ENCODE measurements at places on chromosomes 7 and 10.

DNA sequence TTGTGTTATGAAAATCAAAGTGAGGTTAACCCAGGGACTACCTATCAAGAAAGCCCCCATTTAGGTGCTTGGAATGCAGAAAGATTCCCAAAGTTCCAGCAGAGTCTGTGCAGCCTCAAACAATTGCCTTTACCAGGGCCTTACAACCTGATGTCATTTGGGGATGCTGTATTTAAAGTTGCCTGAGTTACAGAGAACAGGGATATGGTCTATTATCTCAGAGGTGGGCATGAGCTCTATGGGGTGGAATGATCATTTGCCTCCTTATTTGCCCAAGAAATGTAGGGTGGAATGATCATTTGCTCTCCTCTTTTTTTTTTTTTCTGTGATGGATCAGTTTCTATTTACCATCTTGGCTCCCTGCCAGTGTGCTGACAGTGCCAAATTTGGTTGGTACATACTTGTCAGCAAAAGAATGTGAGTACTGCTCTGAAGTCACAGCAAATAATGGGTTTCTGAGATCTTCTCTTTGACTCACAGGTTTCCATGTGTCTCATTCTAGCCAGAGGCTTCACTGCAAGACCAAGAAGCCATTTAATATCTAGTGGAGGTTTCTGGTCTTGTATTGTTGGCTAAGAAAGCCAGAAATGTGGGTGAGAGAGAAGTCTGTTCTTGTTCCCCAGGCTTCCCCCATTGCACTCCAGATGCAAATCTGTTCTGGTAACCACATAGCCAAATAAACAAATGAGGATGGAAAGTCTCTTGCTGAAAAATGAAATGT, 45.5 kb upstream of the ZNRF2 start:
- no peak for DNase-seq

DNA sequence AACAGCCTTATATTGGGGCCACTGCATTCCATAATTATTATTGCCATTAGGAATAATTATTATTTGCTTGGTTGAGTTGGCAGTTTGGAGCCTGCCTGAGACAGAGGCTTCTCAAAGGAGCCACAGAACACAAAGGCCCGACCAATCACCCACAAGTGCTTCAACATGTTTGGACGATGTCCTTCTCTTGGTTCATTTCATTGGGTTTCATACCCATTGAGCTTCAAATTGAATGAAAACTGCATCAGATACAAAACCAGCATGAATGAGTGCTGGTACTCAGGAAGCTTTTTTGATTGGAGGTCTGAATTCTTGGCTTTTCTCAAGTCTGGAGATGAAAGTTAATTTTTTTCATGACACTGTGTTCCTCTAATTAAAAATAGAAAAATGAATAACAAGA, 168.3 kb downstream of the CREB5 start:
- DNase-seq: no peak

GRCh38 chr7:47283497-47284131, 298.3 kb downstream of the TNS3 start:
- DNase-seq: no peak

DNA sequence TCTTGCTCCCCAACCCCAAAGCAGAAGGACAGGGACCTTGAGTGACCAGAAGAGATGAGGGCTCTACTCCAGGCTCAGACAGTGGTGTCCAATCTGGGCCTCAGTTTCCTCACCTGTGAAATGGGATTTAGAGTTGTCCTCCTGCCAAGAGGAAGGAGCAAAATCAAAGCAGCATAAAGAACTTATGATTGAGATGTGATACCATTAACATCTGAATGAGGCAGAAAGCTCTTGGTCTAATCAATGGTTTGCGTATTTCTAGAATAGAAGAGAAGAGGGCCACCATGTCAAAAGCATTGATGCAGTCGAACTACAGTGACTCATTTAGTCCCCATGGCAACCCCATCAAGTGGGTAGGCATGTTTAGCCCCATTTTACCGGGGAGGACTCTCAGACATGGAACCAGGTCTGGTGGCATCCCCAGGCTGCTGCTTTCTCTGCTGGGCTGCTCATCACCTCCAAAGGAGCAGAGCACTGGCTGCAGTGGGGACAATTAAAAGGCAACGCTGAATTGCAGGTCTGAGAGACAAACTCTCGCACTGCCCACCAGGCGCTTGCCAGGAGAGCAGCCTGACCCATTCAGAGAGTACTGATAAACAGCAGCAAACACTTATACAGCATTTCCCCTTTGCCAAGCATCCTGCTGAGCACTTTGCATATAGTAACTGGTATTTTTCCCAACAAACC, 175.9 kb downstream of the NEURL1 start:
- DNase-seq: no peak

DNA sequence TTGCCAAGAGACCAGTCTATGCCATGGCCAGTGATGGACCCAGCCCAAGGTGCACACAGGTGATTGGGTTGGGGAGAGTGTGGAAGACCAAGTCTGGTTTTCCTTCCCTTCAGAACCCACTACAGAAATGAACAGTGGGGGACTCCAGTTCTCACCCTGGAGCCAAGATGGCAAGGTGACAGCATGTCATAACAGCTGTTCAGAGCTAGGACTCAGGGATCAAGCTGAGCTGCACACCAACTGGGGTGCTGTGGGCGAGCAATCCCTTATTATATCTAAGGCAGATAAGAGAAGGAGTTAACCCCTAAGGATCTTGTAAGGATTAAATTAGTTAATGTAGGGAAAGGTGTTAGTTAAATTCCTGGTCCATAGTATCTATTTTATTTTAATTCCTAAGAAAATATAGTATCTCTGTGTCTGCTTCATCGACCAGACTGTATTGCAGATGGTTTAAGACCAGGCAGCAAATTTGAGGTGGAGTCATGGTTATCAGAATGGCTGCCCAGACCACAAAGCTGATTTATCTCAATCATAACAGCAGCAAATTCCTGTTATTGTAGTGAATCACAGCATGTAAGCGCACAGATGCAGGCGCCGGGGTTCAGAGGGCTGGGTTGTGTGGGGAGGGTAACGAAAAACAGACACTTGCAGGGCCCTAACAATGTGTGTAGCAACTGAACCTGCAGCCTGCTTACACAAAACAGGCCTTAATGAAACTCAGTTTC, 208.7 kb upstream of the ZNF32 start:
- DNase-seq: no peak

GRCh38 chr10:108791794-108792474, 1131.4 kb downstream of the XPNPEP1 start:
- DNase-seq: no peak

DNA sequence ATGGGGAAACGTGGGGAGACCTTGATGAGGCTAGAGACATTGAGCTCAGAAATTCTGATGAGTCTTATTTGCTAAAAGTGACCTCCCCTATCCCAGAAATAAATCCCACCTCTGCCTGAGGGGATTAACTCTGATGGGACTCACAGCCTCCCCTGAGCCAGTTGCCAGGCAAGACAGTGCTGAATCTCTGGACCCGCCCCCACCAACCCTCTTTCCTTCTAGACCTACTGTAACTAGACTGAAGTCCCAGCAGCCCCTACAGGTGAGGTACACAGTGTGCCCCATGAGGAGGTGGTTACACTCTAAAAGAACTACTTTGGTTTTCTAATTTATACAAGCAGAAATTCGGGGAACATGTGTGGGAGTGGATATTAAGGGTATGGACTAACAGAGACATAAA, 42.9 kb downstream of the PTPRE start:
- no peak for DNase-seq

- no peak for DNase-seq
These were observed 61.7 kb downstream of the FAM107B start for GRCh38 chr10:14712991-14713424.

GRCh38 chr10:3773460-3774017, 11.5 kb downstream of the KLF6 start:
- DNase-seq: no peak

- DNase-seq: no peak
These were observed 22.7 kb downstream of the SSC4D start for GRCh38 chr7:76386691-76387260.

GRCh38 chr7:36045326-36045725, 107.7 kb upstream of the EEPD1 start:
- no peak for DNase-seq

GRCh38 chr10:69345402-69345801, 67.1 kb downstream of the HK1 start:
- DNase-seq: no peak

DNA sequence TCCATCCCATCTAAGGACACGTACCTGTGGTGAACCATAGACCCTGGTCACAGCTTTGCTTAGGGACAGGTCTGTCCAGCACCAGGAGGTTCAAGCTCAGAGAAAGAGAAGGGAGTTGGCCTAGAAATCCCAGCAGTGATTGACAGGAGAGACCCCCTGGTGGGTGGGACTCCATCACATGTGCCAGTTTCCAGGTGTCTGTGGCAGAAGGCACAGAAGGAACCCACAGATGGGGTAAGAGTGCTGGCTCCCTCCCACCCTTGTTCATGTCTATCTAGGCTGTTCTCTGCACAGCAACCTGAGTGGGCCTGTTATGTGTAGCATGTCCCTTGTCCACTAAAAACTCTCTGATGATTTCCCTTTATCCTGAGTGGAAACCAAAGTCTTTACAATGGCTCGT, 54.0 kb upstream of the GRB10 start:
- no peak for DNase-seq

DNA sequence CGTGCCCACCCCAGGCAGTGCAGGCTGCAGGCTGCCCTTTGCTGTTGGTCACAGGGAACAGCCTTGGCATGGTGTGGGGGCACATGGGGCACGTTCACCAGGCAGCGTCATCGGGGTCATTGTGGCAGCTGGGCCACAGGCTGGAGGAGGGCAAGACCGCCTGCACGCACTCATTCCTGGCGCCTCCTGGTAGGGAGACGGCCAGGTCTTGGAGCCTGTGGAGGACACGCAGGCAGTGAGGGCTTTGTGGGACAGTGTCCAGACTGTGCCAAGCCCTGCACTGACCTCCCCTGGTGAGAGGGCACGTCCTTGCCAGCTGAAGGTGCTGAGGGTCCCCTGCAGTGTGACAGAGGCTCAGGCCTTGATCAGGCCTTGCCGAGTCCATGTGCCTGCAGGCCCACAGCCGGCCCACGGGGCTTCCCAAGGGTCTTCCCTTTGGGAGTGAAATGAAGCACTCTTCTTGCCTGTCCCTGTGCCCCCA, 76.4 kb downstream of the NKX6-2 start:
- DNase-seq: no peak

DNA sequence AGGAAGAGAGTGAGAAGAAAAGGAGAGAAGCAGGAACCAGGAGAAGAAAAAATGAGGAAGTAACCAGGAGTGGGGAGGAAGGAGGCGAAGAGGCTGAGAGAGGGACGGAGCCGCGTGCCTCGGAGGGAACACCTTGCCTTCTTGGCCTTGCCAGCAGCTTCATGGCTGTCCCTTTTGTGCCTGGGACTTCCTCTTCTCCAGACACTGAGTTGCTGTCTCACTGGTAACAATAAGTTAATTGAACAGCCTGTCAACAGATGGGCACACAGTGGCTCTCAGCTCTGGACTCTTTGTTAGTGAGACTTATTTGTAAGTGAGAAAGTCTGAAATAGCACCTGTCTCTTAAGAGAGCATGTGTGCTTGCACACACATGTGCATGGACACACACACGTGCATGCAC, 83.2 kb downstream of the GATA3 start:
- peak; percentile 46 for DNase-seq

DNA sequence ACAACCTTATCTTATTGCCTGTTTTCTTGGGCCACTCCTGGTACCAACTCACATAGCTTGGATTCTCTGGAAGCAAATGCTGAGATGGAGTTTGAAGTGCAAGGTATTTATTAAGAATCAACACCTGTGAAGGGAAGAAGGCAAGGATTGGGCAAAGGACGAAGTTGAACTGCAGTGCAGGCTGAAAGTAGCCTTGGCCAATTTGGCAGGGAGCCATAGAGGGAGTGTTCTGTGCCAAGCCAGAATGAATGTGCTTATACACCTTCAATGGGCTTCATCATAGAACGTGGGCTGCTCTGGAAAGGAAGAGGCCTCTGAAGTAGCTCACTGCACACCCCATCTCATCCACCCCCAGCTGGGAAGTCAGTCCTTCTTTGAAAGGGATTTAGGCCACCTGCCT, 79.8 kb upstream of the IFRD1 start:
- DNase-seq: no peak

DNA sequence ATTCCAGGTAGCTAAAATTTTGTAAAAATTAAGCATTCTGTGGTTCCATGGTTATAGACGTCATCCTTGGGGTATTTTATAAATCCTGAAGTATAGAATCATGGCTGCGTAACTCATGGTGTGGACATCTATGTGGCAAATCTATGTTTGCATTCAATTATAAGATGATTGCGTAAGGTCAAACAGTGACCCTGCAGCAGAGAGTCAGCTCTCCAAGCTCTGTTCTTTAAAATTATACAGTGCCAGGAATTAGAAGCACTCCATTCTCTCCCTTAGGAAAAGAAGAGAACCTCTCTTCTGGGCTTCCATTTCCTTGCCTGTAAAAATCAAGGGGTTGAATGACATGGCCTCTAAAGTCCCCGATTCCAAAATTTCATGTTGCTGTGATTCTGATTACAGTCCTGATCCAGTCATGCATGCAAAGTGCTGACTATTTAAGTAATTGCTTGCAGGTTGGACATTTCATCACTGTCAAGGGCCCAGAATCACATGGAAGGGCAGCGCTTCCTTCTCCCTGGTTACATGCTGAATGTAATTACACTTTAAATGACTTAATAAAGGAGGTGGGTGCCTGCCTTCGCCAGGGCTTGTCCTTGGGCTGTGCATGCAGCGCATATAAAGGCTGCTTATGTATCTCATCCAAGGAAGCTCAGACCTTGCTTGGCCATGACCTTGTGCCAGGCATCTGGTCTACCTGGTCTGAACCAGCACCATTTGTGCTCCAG, 550.7 kb downstream of the TYW1 start:
- DNase-seq: no peak

DNA sequence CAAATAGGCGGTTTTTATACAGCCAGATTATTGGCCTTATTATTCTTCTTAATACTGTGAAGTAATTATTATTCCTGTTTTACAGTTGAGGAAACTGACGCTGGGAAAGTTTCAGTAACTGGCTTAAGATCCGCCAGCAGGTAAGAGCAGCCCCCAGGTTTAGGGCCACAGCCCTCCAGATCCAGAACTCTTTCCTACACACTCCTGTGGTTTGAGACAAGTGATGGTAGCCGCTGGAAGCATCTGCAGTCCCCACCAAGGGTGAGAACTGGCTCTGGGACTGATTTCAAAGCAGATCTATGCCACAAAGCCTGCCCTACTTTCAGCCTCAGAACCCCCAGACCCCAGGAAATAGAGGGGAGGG, 3.0 kb upstream of the UNC5B start:
- no peak for DNase-seq

- DNase-seq: no peak
These were observed 24.6 kb downstream of the ALOX5 start for GRCh38 chr10:45398595-45398994.
